ENCODE measurements at places on chromosomes 3 and 15.
A peak's percentile ranks its signal among the peaks of the same experiment; 100 is the strongest.

DNA sequence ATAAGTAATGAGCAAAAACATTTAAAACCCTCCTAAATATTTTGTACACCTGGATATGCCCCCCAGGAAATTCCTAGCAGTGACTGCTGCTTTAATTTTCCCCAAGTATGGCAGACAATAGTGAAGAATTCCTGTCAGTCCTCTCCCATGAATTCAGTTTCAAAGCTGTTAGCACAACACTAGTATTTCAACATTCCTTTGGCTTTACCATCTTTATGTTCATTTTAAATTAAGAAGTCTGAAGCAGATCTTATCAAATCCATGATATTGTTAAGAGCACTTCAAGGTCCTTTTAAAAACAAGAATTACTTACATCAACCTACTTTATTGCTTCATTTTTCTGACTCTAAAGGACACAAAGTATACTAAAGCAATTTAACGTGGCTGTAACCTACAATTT lies 28.8 kb upstream of the CDIN1 start:
- DNase-seq: no peak

DNA sequence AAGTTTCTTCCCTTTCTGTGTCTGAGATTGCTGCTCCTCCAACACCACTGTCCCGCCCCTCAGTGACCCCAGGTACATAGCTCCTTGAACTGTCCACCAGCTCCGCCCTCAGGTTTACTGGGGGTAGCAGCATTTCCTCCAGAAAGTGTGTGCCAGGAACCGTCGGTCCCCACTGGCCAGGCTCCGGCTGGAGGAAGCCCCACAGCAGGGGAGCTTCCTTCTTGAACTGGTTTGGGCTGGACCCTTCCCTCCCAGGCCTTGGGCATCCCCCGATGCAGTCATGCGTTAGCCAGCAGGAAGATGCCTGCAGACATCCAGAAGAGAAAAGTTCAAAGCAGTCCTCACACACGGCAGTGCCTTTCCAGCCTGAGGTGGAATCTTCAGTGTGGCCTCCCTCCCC lies 19.7 kb downstream of the PAK6 start:
- no peak for DNase-seq

GRCh38 chr3:27590437-27591298 lies 106.5 kb upstream of the SLC4A7 start:
- DNase-seq: no peak

DNA sequence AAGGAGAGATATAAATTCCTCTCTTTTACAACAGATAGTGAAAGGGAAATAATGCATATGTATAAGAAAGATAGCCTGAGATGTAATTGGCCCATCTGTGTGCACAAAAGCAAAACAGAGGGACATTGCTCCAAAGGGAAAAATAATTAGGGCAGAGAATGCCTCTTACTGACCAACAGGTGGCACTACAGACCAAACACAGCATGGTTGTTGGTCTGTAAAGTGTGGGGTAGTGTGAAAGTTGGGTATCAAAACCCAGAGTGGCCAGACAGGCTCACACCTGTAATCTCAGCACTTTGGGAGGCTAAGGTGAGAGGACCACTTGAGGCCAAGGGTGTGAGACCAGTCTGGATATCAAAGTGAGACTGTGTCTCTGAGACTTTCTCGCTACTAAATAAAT lies 4.5 kb upstream of the TLNRD1 start:
- DNase-seq: no peak

- DNase-seq: peak; percentile 88
Observed at GRCh38 chr3:105369500-105370371, 3.0 kb downstream of the ALCAM start.

GRCh38 chr15:69343133-69343532 lies 44.4 kb downstream of the PAQR5 start:
- DNase-seq: no peak

DNA sequence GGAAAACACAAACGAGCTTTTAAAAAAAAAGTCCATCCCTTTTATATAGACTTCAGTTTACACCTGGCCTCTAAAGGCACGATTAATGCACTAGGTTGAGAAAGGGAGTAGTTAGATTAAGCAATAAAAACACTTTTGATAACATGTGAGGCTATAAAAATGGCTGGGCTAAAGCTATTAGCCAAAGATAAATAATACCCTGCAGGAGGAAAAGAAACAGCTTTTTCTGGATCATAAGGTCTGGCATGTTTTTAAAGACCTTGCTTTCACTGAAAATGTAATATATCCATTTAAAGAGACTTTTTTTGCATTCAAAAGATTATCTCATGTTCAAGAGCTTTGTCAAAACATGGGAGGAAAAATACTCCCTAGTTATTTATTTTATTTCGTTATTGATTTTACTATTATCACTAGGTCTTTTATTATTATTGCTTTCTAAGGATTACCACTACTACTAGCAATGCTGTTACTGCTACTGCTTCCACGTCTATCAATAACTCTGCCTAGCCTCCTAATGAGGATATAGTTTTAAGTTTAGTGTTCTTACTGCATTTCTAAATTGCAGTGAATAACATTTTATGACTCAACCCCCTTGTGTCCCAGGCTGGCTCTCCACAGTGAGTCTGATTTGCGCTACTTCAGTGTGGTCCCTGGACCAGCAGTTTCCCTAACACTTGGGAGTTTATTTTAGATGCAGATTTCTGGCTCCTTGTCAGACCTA lies 93.4 kb downstream of the THRB start:
- no peak for DNase-seq

- DNase-seq: no peak
Observed at GRCh38 chr3:126287171-126287535, 70.1 kb downstream of the KLF15 start.

DNA sequence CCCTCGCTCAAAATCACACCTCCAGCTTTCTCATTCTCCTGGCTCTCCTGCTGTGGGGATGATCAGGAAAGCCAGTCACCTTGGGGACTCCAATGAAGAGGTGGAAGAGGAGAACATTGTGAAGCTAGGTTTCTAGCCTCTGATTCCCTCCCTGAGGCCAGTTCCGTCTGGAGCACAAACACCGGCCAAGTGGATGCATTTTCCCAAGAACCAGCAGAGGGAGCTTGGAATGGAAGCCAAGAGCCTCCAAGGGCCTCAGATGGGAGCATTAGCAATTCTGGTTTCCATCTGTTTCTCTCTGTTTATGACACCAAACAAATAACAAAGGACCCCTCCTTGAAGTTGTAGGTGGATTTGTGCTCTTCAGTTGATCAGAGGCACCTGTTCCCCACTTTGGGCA lies 40.6 kb upstream of the NMNAT3 start:
- DNase-seq: peak; percentile 5

GRCh38 chr15:84949845-84950569 lies 31.6 kb upstream of the PDE8A start:
- no peak for DNase-seq

GRCh38 chr3:17014709-17015108 lies 130.0 kb downstream of the PLCL2 start:
- DNase-seq: no peak

GRCh38 chr15:38021259-38021658 lies 86.8 kb downstream of the TMCO5A start:
- no peak for DNase-seq

DNA sequence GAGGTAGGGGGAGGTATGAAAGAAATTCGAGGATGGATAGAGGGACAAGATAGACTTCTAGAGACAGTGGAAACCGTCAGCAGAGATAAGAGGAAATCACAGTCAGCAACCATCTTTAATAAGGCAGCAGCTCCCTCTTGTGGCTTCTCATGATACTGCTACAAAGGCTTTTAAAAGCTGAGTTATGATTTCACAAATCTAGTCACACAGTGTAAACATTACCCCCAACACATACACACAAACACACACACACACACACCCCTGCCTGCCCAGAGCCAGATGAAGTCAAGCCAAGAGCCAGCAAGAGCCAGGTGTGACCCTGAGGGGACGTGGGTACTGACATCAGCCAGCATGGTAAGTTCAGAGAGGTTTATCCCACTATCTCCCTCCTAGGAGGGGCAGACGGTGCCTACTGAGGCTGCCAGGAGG lies 18.9 kb upstream of the TGM5 start:
- DNase-seq: no peak

DNA sequence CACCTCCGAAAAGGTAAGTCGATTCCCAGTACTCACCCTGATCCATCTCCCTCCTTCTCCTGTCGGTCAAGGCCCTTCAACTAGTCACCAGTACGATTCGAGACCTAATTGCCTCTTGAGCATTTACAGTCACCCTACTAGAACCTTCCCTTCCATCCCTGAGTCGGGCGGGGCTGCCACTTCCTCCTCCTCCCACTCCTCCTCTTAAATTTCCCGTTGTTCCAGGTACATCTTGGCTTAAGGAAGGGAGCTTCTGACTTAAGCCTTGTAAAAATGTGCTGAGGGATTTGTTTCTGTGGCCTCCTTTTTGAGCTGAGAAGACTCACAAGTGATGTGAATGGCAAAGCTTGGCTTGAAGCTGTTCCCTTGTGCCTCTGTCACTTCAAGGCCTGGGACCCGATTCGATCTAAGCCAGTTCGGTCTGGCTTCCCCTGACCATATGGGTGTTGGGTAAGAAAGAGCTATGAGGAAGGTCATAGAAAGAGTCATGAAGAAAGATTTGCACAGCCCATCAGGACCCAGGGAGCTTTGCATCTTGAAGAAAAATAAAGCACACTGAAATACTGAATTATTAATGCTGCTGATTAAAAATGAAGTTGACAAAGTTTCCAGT lies 28.1 kb downstream of the LCMT2 start:
- no peak for DNase-seq

- no peak for DNase-seq
Observed at GRCh38 chr3:16604887-16605602, at the start of gene DAZL. Gene DAZL, minus strand, starts transcription at chr3:16605423. Its CDS starts 218 bp downstream, at chr3:16605205.

GRCh38 chr3:72222410-72222809 lies 437.5 kb upstream of the PROK2 start:
- DNase-seq: no peak

DNA sequence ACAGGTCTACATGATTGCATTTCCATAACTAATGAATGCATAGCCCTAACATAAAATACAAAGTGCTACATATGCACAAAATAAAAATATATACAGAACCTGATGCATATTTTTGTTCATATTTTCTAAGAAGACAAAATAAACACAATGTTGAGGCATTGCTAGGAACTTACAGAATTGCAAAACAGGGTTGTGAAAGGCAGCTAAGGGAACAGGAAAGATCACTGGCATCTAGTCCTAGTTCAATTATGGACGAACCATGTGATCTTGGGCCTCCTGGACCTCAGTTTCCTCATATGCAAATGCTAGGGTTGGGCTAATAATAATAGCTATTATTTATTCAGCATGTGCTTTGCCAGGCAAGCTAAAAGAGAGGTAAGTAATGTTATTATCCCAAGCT lies 15.5 kb upstream of the NCEH1 start:
- DNase-seq: no peak

DNA sequence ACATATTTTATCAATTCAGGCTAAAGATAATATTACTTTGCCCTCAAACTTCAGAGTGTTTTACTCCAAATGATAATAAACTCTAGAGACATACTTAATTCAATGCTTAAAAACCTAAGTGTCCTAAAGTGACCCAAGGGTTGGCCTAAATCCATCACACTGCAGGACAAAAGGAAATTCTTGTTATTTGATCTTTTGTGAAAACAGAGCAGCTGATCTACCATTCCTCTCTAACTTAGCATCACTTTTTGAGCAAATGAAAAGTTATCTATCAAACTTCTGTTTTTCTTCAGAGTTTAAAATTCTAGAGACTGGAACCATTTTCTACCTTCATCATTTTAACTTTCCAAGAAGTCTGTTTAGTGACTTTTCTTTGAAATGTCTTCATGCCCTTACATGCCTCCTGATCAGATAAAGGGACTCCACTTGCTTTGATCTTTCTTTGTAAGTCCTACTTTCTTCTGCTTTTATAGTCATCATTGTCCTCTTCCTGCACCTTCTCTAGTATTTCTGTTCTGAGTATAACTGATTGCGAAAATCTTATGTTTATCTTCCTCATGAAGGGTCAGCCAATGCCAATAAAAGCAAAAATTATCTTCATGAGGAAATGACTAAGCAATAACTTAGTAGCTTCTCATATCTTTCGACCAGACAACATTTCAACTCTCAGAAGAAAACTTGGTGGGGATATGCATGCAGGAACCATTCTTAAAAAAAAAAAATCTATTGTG lies 378.7 kb upstream of the TGFBR2 start:
- DNase-seq: no peak

GRCh38 chr3:166118049-166118448 lies 280.8 kb upstream of the BCHE start:
- DNase-seq: no peak

- DNase-seq: no peak
Observed at GRCh38 chr15:67163180-67163579, 91.3 kb downstream of the AAGAB start.

DNA sequence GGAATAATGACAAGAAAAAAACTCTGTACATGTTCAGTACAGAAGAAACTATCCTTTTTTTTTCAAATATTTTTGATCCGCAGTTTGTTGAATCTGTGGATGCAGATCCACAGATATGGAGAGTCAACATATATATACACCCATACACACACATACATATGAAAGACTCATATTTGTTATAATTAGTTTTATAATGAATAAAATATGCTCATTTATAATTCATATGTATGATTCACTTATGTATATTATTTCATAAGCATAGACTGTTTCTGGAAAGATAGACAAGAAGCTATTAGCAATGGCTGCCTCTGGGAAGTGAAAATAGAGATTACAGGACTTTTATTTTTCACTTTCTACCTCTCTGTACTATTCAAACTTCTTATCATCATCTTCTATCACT lies 9.8 kb downstream of the DZIP1L start:
- no peak for DNase-seq

- DNase-seq: no peak
Observed at GRCh38 chr3:176906046-176906905, 291.0 kb downstream of the TBL1XR1 start.

- no peak for DNase-seq
Observed at GRCh38 chr3:131914090-131914691, 120.6 kb downstream of the CPNE4 start.

DNA sequence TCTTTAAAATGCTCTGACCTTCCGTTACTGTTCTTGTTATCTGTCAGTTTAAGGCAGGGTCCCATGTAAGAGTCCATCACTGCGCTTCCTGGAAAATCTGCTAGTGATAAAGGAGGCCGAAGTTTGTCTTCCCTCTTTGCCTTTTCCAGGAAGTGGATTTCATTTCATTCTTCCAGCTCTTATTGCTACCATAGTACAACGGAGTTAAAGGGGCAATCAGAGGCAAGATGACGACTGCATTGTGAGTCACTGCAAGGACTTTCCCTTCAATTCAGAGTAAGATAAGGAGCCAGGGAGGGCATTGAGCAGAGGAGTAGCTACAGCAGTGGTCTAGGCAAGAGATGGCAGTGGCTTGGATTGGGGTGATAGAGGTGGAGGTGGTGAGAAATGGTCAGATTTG lies 17.2 kb upstream of the DET1 start:
- DNase-seq: no peak

DNA sequence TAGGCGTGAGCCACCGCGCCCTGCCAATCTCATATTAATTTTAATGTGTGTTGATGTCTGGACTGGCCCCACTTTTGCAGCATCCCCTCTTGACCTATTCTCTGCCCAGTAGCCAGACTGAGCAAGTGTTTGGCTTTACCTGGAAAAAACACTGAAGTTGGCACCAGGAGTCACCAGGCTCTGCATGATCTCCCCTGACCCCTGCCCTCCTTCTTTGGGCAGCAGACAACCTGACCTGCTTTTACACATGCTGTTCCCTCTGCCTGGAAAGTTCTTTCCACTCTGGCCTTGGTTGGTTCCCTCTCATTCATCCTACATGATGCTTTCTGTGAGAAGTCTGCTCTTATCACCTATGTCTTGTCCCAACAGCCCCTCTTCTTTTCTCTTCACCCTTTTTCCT lies 67.9 kb upstream of the SLC2A2 start:
- no peak for DNase-seq

Measured in hypothalamus (tissue), 51 donors.